Stimulated activated CD8-positive, alpha-beta memory T cell treated with anti-CD3 and anti-CD28 coated beads, Interleukin-7, amount 100 ng/mL, for 1 hour (primary cell): ENCODE measurements at places on chromosomes 12 and 14.

DNA sequence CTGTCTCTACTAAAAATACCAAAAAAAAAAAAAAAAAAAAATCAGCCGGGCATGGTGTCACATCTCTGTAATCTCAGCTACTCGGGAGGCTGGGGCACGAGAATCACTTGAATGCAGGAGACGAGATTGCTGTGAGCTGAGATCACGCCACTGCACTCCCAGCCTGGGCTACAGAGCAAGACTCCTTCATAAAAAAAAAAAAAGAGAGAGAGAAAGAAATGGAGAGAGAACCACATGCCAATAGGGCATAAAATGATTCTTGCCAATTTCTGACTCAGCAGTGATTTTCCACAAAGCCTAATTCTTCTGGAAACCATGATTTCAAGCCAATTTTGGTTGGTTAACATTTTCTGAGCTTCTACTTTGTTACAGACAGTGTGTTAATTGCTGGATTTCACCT, 250.4 kb upstream of the SEL1L start:
- DNase-seq: no peak

GRCh38 chr12:95790033-95790916, at the start of gene NTN4:
TSS of gene NTN4 (minus strand) at chr12:95790764. CDS start at chr12:95790309, 455 bp downstream.
- DNase-seq: no peak

GRCh38 chr12:57154804-57155434, 7.5 kb upstream of the LRP1-AS start:
- no peak for DNase-seq

GRCh38 chr14:34592623-34593022, 37.3 kb downstream of the SNX6 start:
- DNase-seq: no peak

- no peak for DNase-seq
Observed at GRCh38 chr14:54189748-54190354, 207.0 kb upstream of the CDKN3 start.

DNA sequence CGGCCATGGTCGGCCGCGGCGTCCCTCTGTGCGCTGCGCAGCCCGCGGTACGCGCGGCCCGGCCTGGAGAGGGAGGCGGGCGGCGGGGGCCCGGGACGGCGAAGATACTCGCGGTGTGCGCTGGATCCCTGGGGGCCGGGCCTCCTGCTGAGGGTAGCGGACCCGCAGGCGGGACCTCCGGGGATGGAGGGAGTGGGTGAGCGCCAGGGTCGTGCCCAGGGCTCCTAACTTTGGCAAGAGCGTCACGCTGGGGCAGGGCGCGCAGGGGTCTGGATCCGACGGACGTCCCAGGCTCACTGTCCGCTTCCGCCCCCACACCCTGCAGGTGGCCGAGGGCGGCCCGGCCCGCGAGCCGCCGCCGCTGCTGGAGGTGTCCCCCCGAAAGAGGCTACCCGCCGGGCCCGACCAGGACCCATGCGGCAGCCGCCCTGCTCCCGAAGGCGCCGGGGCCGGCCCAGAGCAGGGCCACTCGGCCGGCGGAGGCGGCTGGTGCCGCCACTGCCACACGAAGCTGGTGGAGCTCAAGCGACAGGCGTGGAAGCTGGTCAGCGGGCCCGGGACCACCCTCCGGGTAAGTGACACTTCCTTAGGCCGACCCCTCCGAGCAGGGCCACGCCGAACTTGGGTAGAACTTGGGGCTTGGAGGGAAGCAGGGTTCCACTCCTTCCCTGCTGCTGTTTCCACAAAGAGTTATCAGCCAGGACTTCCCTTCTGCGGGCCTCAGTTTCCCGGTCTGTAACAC, 502 bp downstream of the KIF26A start:
- DNase-seq: no peak

- no peak for DNase-seq
Observed at GRCh38 chr12:104681012-104681690, 224.4 kb downstream of the CHST11 start.

DNA sequence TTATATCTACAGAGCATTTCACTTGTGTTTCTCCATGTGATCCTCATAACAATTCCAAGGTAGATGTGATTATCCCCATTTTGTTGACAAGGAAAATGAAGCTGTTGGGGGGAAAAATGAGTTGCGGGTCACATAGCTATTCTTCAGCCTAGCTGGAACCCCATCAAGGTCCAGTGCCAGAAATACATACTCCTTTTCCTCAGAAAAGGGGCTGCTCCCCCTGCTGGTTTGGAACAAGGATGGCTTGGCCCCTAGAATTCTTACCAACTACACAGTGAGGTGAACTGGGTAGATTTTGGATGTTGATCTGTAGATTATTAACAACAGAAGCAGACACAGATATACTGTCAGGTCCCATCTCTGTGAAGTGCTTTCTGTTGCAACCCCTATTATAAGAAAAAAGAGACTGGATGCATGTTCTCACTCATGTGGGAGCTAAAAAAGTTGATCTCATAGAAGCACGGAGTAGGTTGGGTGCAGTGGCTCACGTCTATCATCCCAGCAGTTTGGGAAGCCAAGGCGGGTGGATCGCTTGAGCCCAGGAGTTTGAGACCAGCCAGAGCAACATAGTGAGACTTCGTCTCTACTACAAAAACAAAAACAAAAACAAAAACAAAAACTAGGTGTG, 8.9 kb downstream of the IKZF4 start:
- DNase-seq: no peak
